ENCODE measurements at places on chromosomes 3 and 15.

DNA sequence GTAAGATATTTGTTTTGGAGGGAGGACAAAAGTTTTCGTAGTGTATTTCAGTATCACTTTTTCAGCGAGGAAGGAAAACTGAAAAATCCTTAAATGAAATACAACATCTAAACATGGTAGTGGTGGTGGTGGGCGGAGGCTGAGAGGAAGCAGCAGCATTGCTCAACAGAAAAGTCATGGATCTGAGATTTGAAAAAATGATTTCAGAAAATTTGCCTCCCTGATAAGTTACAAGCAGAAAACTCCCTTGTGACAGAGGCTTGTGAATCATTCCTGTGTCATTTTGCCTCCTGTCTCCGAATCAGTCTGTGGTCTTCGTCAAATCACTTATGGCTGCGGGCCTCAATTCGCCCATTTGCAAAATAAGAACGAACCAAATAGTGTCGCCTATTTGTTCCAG is 965 bp upstream of the CRBN start:
- no peak for DNase-seq

GRCh38 chr3:194283221-194284006 is 67.7 kb downstream of the CPN2 start:
- DNase-seq = peak; percentile 64

- no peak for DNase-seq
Observed at GRCh38 chr15:67862750-67863441, 23.1 kb upstream of the RNU6-1 start.

- no peak for DNase-seq
Observed at GRCh38 chr15:62975515-62975914, 67.0 kb upstream of the TPM1 start.

DNA sequence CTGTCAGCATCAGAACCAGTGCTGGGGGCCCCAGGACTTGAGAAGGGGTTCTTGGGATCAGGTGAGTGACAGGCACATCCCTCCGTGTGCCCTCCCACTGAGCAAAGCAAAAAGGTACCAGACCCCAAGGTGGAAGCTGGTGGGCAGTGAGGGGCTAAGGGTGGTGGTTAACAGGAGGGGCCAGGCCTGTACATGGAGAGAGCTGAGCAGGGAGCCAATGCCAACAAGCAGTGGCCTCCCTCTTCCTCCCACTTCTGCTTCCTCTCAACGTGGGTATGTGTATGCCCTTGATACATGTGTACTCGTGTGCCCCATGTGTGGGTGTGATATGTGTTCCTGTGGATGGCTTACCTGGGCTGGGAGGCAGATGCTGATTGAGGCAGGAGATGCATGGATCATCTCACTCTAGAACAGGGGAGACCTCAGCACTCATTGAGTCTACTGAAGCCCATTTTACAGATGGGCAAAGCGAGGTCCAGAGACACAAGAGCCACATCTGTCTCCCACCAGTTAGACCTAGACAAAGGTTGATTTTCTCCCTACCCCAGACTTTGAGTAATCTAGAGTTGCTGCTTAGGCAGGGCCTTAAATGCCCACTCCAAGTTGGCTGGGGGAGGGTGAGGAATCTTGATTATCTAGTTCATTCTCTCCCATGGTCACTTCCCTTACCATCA is 945 bp downstream of the VIPR1 start:
- DNase-seq = no peak

DNA sequence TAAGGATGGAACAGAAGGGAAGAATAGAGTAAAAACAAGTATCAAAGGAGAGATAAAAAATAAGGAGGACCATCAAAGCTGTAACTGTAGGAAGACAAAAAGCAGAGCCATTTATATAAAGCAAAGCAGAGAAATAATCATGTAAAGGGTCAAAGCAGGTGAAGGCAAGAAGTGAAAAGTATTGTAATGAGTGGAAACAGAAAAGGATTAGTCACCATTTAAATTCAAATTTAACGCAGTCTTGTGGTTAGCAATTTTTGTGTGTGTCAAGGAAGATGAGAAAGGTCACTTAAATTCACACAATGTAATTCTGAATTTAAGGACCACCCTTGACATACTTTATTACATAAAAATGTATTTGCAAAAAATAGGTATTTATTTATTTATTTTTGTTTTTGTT is 567.8 kb downstream of the ROBO1 start:
- DNase-seq = no peak

DNA sequence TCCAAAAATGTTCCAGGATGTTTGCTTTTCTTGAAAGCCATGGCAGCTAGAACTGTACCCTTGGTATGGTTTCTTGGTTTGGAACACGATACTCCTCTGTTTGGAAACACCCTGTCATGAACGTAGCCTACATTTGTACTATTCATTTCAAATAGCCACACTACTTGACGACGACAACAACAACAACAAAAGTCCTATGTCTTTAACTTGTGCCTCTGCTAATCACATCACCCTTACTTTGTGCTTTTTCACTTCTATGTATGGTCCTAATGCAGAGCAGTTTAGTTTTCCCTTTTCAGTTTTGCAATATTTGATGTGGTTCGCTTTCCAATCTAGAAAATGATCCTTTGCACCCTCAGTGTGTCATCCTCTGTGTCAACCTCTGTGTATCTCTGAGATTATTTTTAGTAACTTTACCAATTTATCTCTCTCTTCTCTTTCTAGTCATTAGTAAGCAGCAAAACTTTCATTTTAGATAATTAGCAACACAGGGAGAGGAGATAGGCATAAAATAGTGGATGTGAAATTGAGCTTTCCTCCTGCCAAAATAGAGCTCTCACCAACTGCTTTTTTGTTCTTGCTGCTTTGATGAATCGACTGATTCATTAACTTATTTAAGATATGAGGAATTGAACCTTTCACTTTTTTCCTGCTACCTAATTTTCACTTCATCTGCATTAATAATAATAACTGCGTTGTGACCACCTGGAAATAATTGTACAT is 44.1 kb upstream of the TP63 start:
- DNase-seq = no peak

DNA sequence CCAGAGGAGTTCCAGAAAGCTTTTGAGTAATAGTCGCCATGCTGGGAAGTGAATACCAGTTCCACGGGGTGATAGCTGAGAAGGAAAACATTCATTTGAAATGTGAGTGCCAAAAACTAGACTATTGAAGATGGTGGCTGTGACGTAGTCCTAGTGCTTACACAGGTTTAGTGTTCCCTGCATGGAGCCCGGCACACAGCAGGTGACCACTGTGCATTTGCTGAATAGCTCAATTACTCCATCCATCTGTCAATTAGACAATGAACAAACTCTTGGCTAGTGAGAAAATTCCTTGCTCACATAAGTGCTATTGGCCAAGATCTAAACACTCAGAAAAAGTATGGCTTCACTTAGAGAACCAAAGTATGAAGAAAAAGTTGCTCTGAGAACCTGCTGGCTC is 448.1 kb upstream of the WNT5A start:
- no peak for DNase-seq

DNA sequence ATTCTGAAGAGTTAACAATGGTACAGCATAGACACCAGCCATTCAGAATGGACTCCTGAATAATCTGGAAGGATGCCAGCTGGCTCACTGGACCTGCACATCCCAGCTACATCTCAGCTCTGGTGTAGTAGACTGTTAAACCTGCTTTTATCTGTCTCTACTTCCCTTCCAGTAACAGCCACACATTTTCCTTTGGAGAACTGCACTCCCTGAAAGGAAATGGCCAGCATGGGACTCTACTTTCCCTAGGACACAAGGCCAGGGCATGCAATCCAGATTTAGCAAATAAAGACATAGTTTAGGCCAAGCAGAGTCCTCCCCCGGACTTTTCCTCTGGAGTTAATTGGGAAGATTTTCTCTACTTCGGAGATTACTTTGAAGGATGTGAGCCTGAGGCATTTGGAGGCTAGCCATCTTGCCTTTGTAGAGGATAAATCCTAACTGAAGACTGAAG is 82.7 kb upstream of the TCF12 start:
- no peak for DNase-seq

All from coronary artery (tissue), 2 donors.